ENCODE measurements at places on chromosomes 5 and 9.

GRCh38 chr5:27962198-27962597 lies 923.8 kb upstream of the CDH9 start:
- H3K4me1 ChIP-seq = no peaks in the 10 kb centered on the region
- no peak overlapping the region for H3K27ac ChIP-seq
- DNase-seq = no peak

- no peak overlapping the region for H3K4me3 ChIP-seq
- H3K27me3 ChIP-seq = peaks cover 3% of the 10 kb centered on the region
Measured at GRCh38 chr9:121990600-121991306, 102.4 kb downstream of the TTLL11 start.

DNA sequence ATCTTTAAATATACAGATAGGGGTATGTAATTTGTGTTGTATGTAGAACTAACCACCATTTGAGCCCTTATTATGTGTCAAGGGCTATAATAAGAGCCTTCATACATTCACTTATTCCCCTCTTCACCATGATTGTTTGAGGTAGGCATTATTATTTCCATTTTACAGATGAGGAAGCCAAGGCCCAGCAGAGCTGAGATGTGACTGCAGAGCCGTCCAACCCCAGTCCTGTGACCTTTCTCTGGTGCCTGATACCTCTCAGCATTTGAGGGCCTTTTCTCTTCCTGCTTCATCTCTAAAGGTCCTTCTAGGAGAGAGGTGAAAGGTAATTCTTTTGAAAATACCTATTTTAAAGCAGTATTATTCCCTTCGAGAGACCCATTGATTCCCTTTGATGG lies 37.3 kb downstream of the PIP5K1B start:
- no peaks in the 10 kb centered on the region for H3K36me3 ChIP-seq
- peaks cover 6% of the 10 kb centered on the region for H3K4me1 ChIP-seq
- no peak for DNase-seq
- H3K27ac ChIP-seq = no peak overlapping the region
- H3K4me3 ChIP-seq = no peak overlapping the region
- peaks cover 17% of the 10 kb centered on the region for H3K27me3 ChIP-seq

DNA sequence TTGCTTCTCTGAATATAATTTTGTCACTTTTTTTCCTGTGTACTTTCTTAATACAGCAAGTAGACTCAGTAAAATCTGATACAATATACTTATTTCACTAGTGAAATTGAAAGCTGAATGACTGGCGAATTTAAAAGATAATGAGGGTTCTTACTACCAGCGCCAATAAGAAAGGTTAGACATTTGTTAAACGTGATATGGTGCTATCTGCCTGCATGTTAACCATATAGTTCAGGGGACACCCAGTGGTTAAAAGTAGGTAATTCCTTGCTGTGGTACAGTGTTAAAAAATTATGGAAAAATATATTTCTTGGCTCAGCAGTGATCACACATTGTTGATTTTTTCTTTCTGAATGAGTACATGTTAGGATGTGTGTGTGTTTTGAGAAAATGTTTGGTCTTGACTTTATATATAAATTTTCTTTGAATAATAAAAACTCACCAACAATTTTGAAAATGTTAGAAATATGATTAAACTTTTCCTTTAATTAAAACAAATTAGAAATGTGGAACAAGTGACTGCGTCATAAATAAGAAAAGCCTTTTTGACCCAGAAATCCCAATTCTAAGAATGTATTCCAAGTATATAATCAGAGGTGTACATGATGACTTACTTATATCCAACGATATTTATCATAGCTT lies 25.8 kb downstream of the CAST start:
- H3K36me3 ChIP-seq = peaks cover 3% of the 10 kb centered on the region
- peak overlapping the region; percentile 42 for H3K4me3 ChIP-seq
- H3K27ac ChIP-seq = no peak overlapping the region
- no peak for DNase-seq
- no peaks in the 10 kb centered on the region for H3K27me3 ChIP-seq
- H3K4me1 ChIP-seq = peaks cover 16% of the 10 kb centered on the region

GRCh38 chr9:5879419-5880181 lies 11.1 kb upstream of the MLANA start:
- no peak for DNase-seq
- no peak overlapping the region for H3K27ac ChIP-seq
- no peak overlapping the region for H3K4me3 ChIP-seq
- H3K36me3 ChIP-seq = no peaks in the 10 kb centered on the region
- no peaks in the 10 kb centered on the region for H3K4me1 ChIP-seq

DNA sequence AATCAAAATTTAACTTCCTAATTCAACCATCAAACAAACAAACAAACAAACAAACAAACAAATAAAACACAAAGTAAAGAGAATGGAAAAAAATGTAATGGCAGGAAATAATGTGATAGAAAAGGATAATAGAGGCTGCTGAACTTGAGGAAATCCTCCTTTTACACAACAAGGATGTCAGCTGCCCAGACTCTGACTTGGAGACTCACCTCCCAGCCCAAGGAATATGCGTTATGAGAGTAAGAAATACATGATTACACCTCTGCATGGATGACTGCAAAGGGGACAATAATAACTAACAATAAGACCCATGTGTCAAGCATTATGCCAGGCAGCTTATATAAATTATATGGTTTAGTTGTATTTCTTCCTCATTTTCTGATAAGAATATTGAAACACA lies 46.6 kb upstream of the JAK2 start:
- peaks cover 67% of the 10 kb centered on the region for H3K4me1 ChIP-seq
- H3K27me3 ChIP-seq = no peaks in the 10 kb centered on the region
- no peak overlapping the region for H3K4me3 ChIP-seq
- H3K36me3 ChIP-seq = peaks cover 5% of the 10 kb centered on the region

GRCh38 chr5:14581891-14582796 lies 552 bp downstream of the OTULINL start:
- H3K36me3 ChIP-seq = peaks cover 15% of the 10 kb centered on the region
- peak overlapping the region; percentile 62 for H3K27ac ChIP-seq
- peak overlapping the region; percentile 86 for H3K4me3 ChIP-seq
- peaks cover 17% of the 10 kb centered on the region for H3K27me3 ChIP-seq
- DNase-seq = peak; percentile 83

- no peaks in the 10 kb centered on the region for H3K36me3 ChIP-seq
- H3K27me3 ChIP-seq = peaks cover 22% of the 10 kb centered on the region
- H3K27ac ChIP-seq = no peak overlapping the region
- DNase-seq = peak; percentile 75
- H3K4me1 ChIP-seq = peaks cover 11% of the 10 kb centered on the region
- H3K4me3 ChIP-seq = peak overlapping the region; percentile 65
Measured at GRCh38 chr5:176596689-176597416, 13.1 kb downstream of the GPRIN1 start.

- H3K27me3 ChIP-seq = peaks cover 81% of the 10 kb centered on the region
- no peaks in the 10 kb centered on the region for H3K36me3 ChIP-seq
- no peak overlapping the region for H3K27ac ChIP-seq
- peak overlapping the region; percentile 2 for H3K4me3 ChIP-seq
- peaks cover 23% of the 10 kb centered on the region for H3K4me1 ChIP-seq
- DNase-seq = peak; percentile 82
Measured at GRCh38 chr5:170571875-170572852, 68.3 kb downstream of the KCNIP1 start.

GRCh38 chr5:75380099-75380498 lies 43.1 kb downstream of the HMGCR start:
- no peak overlapping the region for H3K4me3 ChIP-seq
- no peak for DNase-seq
- H3K27me3 ChIP-seq = no peaks in the 10 kb centered on the region
